ENCODE measurements at places on chromosomes 6 and 20.

GRCh38 chr6:137358273-137358672 is 135.9 kb downstream of the OLIG3 start:
- no peak for DNase-seq

DNA sequence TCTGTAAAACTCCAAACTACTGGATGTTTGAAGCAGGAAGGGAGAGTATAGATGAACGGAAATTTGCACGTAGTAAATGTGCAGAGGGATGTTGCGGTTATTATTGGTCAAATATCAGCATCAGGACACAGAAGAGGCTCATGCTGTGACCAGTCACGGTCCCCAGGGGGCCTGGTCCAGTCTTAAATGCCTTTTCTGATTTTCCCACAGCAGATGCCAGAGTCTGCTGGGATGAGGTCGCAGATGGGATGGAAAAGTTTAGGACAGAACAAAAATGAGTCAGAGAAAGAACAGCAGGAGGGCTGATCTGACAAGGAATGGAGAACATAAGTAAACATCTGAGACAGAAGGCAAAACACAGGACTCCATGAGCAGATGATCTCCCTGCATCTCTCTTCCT is 11.7 kb upstream of the SIRPG start:
- DNase-seq = no peak

DNA sequence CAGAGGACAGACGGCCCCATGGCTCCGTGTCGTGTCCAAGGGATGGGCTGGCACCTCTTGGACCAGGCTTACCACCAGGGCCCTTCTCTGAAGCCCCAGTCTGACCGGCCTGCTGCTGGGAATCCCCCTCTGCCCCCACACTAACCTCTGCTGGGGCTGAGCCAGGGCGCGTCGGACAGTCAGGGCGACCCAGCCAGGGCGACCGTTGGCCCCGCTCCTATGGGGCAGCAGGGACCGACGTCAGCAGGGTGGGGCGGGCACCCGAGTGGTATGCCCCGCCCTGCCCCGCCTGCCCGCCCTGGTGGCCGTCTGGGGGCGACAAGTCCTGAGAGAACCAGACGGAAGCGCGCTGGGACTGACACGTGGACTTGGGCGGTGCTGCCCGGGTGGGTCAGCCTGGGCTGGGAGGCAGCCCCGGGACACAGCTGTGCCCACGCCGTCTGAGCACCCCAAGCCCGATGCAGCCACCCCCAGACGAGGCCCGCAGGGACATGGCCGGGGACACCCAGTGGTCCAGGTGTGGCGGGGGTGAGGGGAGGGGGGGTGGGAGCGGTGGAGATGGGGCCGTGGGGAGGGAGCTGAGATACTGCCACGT is at the start of gene SLC17A9:
Gene SLC17A9 (plus strand): TSS at position 337 of the 595 bp plus-strand sequence. CDS start 122 bp downstream, at position 459.
- peak; percentile 32 for DNase-seq

GRCh38 chr20:1905693-1906092 is 10.5 kb downstream of the SIRPA start:
- no peak for DNase-seq

Measured in stimulated activated CD8-positive, alpha-beta memory T cell treated with anti-CD3 and anti-CD28 coated beads, Interleukin-4, amount 100 ng/mL, for 4 hours (primary cell).